Cardiac fibroblast (primary cell): ENCODE measurements at places on chromosomes 11 and 22.

DNA sequence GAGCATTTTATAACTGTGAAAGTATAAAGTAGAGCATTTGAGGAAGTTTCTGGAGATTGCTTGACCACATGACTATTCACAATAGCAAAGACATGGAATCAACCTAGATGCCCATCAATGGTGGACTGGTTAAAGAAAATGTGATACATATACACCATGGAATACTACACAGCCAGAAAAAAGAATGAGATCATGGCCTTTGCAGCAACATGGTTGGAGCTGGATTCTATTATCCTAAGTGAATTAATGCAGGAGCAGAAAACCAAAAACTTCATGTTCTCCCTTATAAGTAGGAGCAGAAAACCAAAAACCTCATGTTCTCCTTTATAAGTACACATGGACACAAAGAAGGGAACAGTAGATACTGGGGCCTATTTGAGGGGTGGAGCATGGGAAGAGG lies 30.3 kb downstream of the UVRAG start:
- DNase-seq, result no peak

DNA sequence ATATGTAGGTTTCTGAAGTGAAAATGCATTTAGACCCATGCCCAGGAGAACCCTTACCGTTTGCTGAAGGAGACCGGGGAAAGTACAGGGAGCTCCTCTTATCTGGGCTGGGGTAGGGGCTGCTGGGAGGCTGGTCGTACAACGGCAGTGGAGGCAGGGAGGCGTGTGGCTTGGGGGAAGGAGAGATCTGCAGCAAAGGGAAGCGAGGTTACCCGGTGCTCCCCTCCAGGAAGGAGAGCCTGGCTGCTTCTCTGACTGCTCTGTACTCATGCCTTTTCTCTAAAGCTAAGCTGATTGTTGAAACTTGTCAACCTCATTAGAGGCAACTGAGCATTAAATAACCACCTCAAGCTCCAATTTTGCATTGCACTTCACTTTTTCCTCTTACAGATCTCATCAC lies 27.2 kb downstream of the ATG16L2 start:
- DNase-seq, result no peak

DNA sequence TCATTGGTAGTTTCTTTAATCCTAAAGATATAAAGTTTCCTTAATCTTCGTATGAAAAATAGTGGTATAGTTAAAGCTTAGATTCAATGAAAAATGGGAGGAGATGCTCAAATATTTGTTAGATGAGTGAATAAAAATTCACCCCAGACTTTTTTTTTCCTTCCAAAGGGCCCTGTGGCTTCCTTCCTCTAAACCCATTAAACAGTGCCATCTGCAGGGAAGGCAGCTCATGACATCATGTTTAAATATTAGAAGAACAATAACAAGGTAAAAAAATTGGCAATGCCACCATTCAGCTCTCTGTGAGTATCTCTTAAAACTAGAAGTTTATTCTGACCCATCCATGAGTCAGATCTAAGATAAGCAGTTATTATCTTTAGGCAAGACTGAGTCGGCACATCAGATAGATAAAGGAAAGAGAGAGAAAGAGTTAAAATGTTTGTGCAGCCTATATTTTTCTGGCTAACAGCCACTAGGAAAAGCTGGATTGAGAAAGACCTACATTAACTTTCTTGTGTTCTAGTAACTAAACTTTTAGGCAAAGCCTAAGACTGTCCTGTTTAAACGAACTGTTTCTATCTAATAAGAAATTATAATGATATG lies 19.1 kb upstream of the OOSP1 start:
- DNase-seq, result peak; percentile 81

GRCh38 chr22:21686634-21687393 lies 21.0 kb downstream of the PPIL2 start:
- no peak for DNase-seq

DNA sequence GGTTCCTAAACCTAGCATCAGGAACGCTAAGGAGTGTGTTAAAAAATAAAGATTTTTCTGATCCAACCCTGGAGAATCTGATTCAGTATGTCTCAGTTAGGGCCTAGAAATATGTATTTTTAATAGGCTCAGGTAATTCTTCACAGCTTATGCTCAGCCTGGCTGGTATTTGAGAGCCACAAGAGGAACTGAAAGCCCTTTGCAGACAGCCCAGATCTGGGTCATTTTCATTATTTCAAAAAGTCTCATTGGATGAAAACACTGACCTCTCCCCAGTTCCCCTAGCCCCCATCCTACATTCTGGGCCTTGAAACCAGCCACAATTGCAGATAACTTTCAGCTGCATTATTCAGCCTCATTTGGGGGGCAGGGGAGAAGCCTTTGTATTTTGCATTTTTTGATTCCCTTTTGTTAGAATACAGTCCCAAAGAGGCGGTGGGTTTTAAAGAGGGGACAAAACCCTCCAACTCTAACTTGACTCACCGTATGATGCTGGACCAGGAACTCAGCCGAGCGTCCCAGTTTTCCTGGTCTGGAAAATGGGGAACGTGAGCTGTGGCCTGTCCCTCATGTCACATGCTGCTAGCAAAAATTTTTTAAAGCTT lies 66.0 kb upstream of the LARGE1 start:
- no peak for DNase-seq

GRCh38 chr11:1291295-1292017 lies 18.0 kb downstream of the TOLLIP start:
- DNase-seq, result no peak

GRCh38 chr11:57359896-57360690 lies 20.9 kb downstream of the PRG3 start:
- DNase-seq, result no peak

DNA sequence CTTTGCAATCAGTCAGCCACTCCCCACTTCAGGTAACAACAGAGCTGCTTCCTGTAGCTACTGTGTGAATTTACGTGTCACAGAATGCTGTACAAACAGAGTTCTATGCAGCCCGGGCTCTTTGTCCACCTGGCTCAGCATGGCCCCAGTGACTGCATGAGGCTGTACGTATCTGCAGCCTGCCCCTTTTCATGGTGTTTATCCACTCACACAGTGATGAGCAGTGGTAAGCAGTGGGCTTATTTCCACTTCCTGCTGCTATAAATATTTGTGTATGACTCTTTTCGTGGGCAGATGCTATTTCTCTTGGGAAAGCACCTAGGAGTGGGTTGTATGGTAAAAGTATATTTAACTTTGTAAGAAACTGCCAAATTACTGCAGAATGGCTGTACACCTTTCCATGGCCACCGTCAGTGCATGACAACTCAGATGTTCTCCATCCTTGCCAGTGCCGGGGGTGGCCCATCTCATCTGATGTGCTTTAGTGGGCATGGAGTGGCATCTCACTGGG lies 43.3 kb downstream of the MYEOV start:
- peak; percentile 47 for DNase-seq

GRCh38 chr22:26642465-26643417 lies 14.6 kb upstream of the MIAT start:
- no peak for DNase-seq

- DNase-seq, result no peak
Measured at GRCh38 chr11:45463541-45463940, 177.4 kb upstream of the SYT13 start.

- no peak for DNase-seq
Measured at GRCh38 chr22:38715852-38716251, 10.1 kb downstream of the GTPBP1 start.

DNA sequence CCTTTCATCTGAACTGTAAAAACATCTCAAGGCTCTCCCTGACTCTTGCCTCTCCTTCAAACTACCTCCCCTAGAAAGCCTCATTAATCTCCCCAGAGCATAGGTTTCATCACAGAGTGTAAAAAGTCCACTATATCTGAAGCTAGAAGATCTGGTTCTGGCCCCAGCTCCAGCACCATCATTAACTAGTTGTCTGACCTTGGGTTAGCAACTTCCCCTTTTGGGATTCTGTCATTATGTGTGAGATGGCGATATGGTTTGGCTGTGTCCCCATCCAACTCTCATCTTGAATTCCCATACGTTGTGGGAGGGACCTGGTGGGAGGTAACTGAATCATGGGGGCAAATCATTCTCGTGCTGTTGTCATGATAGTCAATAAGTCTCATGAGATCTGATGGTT lies 97.3 kb downstream of the KCNC1 start:
- no peak for DNase-seq

- DNase-seq, result peak; percentile 77
Measured at GRCh38 chr11:32400196-32400595, 35.1 kb downstream of the WT1 start.

DNA sequence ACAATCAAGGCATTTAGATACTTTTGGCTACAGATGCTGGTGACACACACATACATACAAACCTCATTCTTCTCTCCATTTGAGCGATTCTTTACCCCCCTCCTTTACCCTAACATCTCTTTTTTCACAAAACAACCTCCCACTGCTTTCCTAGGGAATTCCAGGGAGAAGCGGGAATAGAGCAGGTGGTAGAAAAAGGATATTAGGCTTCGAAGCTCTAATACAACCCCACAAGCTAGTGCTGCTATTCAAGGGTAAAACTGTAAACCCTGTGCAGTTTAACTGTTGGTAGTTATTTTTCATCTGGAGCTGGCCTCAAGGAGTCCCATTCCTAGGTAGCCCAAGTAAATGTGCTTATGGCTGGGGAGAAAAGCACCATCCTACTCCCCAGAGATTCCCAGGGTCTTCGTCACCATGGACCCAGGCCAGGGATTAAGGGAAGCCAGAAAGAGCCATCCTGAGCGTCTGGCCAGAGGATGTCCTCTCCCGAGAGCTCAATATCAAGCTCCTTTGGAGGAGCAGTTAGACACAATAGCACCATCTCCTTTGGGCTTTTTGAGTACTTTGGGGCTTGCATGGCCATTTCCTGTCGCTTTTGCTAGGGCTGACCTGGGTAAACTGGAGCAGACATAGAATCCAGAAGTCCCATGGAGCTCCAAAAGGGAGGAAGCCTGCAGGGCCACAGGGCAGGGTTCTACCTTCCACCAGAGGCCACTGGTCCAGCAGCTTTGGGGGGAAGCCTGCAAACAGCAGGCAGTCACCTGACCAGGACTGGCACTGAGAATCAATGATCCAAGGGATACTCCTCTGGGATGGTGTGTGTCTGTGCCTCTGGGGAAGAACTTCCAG lies 3.1 kb downstream of the MAML2 start:
- DNase-seq, result peak; percentile 68

DNA sequence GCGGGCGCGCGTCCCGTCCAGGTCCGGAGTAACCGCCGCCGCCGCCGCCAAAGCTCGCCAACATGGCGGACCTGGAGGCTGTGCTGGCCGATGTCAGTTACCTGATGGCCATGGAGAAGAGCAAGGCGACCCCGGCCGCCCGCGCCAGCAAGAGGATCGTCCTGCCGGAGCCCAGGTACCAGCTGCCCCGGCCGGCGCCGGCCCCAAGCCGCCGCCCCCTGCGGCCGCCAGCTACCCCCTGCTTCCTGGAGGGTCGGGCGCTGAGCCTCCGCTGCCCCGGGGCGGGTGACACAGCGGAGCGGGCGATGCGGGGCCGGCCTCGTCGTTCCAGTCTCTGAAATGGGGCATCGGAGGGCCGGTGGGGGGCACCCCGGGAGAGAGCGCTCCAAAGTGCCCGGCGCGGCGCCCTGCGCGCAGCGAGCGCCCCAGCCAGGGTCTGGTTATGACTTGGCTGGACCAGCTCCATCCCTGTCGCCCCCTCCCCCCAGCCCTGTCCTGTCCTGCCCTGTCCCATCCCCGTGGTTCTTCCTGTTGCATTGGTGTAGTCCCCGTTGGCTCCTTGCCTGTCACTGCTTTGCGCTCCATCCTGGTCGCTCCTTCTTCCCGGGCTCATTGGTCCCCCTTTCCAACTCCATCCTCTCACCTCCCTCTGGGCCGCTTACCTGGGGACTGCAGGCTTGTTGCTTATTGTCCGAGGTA lies 653 bp downstream of the GRK3 start:
- peak; percentile 26 for DNase-seq

GRCh38 chr22:38026130-38027111 lies 30.8 kb upstream of the PICK1 start:
- no peak for DNase-seq

- DNase-seq, result peak; percentile 2
Measured at GRCh38 chr11:120128392-120129119, 9.4 kb downstream of the TRIM29 start.

GRCh38 chr22:30864441-30865420 lies 103.8 kb downstream of the MORC2 start:
- DNase-seq, result no peak

- no peak for DNase-seq
Measured at GRCh38 chr22:31275018-31275417, 17.3 kb downstream of the PIK3IP1 start.

DNA sequence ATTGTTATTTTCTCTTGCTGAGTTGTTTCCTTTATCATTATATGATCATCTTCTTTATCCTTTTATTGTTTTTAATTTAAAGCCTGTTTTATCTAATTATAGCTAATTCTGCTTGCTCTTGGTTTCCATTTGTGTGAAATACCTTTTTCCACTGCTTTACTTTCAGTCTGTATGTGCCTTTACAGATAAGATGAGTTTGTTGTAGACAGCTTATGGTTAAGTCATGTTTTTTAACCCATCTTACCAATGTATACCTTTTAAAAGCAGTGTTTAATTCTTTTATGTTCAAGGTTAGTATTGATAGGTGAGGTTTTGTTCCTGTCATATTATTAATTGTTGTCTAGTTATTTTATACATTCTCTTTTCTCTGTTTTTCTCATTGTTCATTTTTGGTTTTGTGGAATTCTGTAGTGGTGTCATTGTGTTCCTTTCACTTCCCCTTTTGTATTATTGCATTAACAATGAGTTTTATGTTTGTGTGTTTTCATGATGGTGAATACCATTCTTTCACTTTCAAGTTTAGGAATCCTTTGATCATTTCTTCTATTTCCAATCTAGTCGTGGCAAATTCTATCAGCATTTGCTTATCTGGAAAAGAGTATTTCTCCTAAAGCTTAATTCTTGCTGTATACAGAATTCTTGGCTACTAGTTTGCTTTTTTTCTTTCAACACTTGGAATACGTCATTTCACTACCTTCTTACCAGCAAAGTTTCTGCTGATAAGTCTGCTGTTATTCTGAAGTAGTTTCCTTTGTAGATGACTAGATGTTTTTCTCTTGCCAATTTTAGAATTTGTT lies 21.8 kb downstream of the OR5AN1 start:
- no peak for DNase-seq

DNA sequence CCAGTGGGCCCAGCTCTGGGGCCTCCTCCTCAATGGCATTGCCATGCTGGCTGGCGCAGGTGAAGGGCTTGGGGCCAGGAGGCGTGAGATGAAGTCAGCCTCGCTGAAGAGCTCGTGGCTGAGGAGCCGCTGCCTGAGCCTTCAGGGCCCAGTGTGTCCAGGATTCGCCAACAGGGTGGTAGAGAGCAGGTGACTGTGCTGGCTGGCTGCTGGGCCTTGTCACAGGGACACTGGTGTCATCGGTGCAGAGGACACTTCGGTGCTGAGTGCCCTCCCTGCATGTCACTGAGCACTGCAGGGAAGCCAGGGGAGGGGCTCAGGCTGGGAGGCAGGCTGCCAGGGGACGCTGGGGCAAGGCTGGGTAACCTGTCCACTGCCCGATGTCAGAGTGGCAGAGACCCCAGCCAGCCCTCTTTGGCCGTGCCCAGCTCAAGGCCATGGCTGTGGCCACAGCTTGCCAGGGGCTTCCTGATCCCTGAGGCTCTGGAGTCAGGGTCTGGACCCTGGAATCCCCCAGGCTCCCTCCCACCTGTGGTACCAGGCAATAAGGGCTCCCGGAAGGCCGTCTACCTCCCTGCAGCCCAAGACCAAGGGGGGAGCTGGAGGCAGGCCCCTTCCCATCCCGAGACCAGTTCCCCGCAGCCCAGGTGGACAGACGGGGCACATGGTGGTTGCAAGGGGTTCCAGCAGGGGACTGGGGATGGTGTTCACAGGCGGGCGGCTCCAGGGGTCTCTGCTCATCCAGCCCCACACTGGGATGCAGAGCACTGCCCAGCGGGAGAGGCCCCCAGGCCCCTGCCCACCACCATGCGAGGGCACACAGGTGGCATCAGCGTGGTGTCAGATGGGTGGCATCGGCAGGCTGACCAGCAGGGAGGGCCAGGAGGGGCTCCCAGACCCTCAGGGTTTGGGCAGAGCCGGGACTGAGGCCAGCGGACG lies 63.9 kb downstream of the ARFGAP3 start:
- DNase-seq, result no peak
